ENCODE measurements at places on chromosomes 4 and X. TPM values are rescaled to one million over a fixed set of nuclear protein-coding genes. Genes with fewer than 3 reads are reported as not detected.

DNA sequence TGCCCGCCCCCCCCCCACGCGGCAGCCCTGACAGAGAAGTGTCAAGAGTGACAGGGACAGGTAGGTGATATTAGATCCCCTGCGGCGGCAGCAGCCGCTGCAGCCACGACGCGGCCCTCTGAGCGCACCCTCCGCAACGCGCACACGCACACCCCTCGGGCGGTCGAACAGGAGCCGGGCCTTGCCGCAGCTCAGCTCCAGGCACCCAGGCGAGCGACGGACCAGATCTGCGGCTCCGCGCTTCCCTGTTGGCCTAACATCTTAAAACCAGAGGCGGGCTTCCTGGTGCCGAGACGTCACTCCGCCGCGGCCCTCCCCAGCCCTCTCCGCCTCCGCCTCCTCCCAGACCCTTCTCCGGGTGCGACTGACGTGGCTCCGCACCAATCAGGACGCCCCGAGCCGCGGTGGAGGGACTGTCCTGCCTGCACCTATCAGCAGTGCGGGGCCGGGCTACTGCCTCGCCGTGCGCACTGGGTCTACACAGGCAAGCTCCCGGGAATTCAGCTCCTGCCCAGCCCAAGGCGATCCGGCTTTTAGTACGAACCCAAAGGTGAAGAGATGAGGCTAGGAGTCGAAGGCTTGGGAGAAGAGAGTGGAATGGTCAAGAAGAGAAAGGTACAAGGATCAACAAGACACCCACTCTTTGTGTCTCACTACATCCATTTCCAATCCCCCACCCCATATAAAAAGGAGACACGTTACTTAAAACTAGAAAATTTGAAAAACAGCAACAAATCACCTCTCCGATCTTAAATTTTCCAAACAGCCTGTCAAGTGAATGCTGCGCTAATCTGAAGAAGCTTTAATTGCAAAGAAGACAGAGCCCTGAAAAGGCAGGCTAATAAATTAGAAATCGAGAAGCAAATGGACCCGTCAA, at the start of gene PITX2:
PITX2 (minus strand) TSS at position 237 of the 877 bp plus-strand sequence. CDS start 617 bp downstream, outside the sequence.
- peak; percentile 98 for ATAC-seq

GRCh38 chr4:186651181-186651603, 72.5 kb downstream of the FAT1 start:
- no peak for ATAC-seq

DNA sequence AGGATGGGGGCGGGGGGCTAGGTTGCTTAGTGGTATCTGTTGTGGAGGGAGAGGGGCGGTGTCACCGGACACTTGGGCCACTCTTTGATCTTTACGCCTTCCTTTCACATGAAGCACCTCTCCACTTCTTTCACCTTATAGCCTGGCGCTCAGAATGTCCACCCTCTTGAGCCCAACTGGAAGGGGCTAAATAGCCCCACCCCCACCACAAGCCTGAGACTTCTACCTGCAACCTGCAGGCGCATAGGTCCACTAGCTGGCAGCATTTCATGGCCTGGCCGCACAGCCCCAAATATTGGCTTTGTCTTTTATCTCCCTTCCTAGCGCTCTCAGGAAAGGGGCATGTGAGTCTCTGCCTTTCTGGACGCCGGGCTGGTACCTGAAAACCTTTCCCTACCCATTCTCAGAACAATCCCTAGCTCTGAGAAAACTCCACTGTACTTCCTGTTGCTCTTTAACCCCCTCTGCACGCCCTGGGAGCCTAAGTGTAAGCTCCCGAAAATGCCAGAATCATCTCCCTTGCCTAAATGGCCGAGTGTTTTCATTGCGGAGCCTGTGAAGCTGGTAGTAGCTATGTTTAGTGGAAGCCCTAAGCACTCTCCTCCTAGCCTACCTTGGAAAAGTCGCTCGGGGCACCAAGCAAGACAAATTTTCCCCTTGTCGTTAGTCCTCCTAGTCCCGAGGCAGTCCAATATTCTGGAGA, 1.2 kb upstream of the TRPC5 start:
- ATAC-seq: no peak

DNA sequence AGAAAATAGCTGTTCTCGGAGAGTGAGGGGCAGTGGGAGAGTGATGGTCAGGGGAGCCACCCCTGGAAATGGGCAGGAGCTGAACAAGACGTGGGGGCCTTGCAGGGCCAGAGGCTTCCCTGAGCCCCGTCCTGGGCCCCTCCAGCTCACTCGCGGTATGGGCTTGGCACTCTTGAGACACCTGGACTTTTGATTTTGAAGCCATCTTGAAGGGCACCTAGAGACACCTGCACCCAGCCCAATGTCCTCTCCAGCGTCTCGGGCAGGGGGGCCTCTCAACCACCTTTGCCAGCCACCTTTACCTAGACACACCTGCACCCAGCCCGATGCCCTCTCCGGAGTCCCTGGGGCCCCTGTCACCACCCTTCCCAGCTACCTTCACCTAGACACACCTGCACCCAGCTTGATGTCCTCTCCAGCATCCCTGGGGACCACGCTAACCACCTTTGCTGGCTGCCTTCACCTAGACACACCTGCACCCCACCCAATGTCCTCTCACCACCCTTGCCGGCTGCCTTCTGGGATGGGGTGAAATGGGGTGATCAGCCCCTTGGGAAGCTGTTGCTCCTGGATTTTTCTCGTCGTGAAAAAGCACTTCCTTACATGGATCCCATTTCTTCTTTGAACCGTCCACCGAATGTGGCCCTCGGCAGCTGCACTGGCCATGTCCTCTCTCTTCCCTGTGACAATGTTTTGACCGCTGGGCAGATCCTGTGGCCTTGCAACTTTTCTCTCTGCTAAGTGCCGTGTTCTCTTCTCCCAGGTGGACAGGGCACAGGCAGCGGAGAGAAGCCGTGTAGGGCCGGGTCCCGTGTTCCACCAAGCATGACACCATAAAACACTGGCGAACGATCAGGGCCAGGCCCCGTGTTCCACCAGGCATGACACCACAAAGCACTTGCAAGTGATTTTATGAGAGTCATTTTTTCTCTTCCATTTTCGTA, 47.5 kb downstream of the CPZ start:
- ATAC-seq: no peak

GRCh38 chr4:186688150-186688943, 35.3 kb downstream of the FAT1 start:
- no peak for ATAC-seq

- no peak for ATAC-seq
Observed at GRCh38 chrX:152905081-152905420, 7.2 kb downstream of the ZNF185 start.

DNA sequence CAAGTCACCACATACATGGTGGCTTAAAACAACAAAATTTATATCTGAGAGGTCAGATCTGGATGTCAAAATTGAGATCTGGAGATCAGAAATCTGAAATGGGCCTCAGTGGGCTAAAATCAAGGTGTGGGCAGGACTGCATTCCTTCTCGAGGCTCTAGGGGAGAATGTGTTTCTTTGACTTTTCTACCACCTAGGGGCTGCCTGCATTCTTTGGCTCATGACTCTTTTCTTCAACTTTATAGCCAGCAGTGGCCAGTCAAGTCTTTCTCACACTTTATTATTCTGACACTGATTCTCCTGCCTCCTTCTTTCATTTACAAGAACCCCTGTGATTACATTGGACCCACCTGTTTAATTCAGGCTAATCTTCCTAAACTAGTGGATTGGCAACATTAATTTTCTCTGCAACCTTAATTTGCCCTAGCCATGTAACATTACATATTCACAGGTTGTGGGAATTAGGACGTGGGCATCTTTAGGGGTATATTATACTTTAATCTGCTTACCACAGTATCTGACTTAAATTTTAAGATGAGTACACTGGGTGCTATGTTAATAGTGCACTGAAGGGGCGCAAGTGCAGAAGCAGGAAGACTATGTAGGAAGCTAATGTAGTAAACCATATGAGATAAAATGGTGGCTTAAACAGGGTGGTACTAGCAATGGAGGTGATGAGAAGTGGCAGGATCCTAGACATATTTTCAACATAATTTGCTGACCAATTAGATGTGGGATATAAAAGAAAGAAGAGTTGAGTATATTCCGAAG, 188.0 kb downstream of the SLC4A4 start:
- no peak for ATAC-seq

GRCh38 chr4:62210486-62210885, 1010.4 kb downstream of the ADGRL3 start:
- no peak for ATAC-seq

DNA sequence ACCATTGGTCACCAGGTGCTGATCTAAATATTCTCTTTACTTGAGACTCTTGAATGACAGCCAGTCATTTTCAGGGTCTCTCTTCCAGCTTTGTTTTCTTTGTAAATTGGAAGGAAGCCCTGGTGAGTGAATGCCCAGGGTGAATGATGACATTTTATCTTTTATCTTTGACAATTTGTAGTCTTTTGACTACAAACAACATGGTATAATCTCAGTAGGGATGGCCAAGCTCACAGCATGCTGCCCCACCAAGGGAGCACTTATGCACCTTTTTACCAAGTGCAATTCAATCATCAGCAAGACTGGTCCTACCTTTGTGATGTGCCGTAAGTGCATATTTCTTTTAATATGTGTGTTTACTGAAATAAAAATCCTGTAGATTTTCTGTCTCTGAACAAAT, 5.7 kb downstream of the AFM start:
- ATAC-seq: no peak

- no peak for ATAC-seq
Observed at GRCh38 chr4:126318376-126318775, 1003.6 kb downstream of the FAT4 start.

DNA sequence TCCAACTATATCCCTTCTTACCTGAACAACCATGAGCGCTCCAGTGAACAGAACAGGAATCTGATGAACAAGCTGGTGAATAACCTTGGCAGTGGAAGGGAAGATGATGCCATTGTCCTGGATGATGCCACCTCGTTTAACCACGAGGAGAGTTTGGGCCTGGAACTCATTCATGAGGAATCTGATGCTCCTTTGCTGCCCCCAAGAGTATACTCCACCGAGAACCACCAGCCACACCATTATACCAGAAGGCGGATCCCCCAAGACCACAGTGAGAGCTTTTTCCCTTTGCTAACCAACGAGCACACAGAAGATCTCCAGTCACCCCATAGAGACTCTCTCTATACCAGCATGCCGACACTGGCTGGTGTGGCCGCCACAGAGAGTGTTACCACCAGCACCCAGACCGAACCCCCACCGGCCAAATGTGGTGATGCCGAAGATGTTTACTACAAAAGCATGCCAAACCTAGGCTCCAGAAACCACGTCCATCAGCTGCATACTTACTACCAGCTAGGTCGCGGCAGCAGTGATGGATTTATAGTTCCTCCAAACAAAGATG, 870.2 kb downstream of the ADGRL3 start:
- ATAC-seq: no peak

DNA sequence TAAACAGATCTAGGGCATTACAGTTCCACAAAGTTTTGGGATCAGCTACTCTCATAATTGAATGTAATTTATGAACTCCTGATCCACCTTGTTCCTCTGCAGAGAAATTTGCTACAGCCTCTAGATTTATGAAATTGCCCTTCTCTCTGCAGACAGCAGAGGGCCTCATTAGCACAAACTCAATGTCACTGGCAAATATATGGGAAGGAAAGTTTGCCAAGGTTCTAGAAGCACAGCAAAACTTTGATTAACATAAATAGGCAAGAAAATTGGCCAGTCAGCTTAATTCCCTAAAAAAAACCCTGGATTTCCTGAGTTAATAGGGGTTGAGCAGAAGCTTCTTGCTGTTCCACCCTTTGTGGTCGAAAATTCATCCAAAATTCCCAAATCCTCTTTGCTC, 31.5 kb downstream of the PRPS1 start:
- no peak for ATAC-seq

DNA sequence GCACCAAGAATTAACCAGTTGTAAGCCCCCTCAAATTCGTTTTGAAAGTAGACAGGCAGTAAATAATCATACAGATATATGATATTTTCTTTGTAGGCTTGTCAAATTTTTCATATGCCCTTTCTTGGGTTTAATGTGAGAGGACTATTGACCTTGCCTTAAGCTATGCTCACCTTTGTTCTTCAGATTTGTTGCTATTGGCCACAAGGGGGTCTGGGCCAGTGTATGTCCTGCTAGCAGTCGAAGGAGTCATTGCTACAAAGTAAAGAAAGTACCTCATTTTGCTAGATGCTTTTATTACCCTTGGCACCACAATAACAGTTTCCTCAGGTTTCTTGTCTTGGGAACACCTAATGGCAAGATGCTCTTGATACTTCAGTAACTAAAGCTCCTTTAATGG, 51.7 kb downstream of the IGSF1 start:
- no peak for ATAC-seq

DNA sequence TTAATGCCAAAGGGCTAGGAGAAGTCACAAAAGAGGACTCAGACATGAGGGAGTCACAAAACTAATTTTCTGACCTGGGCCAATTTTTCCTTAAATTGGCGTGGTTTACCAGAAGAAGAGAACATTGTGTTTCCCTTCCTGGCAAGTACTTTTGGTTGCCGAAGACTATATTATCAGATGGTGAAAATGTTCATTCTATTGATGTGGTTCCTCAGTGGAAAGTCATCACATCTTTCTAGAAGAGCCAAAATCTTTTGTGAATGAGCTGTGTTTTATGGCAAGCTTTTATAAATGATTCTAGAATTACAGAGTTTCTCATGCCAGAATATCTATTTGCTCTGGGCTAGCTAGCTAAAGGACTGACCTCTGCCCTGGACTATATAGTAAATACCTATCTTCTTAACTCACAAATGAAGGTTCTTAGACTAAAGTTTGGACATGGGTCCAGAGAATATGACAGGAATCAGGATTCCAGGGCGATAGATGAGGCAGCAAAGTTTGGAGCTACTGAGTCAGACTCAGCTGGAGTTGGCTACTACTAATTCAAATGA, 288.9 kb downstream of the IL1RAPL2 start:
- no peak for ATAC-seq

DNA sequence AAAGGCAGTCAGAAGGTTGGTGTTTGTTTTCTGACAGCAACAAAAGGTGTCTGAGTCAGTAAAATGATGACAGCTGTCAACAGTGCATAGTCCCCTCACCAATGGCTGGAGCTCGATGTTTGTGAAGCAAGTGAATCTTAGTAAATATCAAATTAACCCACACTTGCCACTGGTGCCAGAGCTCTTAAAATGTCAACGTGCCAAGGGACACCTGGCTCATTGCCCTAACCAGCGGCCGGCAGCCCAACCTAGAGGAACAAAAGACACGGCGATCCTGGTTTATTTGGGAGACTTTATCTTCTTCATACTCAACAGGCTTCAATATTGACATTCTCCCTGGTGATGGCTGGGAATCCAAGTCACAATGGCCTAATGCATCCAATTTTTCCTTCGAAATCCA, 143.4 kb downstream of the CPEB2 start:
- ATAC-seq: no peak

DNA sequence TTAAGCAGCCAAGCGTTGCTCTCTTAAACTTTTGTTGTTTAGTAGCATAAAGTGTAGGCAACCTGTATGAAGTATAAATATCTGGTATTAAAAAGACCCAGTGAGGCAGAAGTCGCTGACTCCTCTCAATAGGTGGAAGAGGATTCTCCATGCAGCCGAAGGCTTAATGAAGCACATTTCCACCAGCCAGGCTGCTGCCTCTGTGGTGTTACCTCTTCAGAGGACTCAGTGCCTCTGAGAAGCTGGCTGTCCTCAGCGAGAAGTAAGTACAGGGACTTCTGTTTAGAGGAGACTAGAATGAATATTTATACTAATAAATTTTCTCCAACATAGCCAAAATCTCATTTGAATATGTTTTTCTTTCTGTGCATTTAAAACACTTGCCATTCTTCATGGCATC, 6.0 kb downstream of the SORBS2 start:
- ATAC-seq: no peak

TNMD gene
- not detected for total RNA-seq

TAF9B gene
- total RNA-seq: 8.8 TPM

ESX1 gene
- total RNA-seq: not detected

DGAT2L6 gene
- total RNA-seq: not detected

TCEAL5 gene
- not detected for total RNA-seq

REELD1 gene
- total RNA-seq: not detected

CEP135 gene
- 4.0 TPM for total RNA-seq

STAP1 gene
- total RNA-seq: 0.24 TPM

ADH1C gene
- 0.64 TPM for total RNA-seq
